ENCODE measurements at places on chromosomes 4 and X.

DNA sequence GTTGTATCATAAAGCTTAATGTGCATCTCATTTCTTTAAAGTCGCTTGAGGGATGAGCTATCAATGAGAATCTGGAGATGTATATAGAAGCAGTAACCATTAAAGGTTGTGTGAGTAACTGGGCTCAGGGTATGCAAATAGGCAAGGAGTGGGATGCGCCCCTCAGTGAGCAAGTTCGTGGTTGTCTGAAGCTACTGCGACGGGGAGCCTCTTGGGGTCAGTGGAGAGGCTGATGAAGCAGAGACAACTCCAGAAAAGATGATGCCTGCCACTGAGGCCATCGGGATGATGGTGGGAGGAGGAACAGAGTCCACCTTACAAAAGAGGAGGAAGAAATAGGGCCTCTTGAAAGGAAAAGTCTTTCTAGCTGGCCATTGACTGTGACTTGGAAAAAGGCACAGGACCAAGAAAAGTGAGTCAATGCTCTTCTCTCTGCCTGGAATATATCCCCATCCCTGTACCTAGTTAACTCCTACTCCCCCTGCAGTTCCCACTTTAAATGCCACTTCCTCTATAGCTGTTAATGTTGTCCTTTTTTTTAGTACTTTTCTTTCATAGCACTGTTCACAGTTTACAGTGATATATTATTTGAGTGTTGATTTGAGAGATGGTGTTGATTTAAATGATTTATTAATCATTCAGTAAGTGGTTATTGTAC, 51.4 kb upstream of the LSM6 start:
- no peaks in the 10 kb centered on the region for H3K36me3 ChIP-seq
- peaks cover 12% of the 10 kb centered on the region for H3K4me1 ChIP-seq
- DNase-seq, result peak; percentile 25
- H3K27ac ChIP-seq, result peak overlapping the region; percentile 32
- peaks cover 4% of the 10 kb centered on the region for H3K27me3 ChIP-seq

- H3K4me3 ChIP-seq, result peak overlapping the region; percentile 96
- peak overlapping the region; percentile 93 for H3K27ac ChIP-seq
- peaks cover 12% of the 10 kb centered on the region for H3K27me3 ChIP-seq
- peaks cover 23% of the 10 kb centered on the region for H3K36me3 ChIP-seq
Measured at GRCh38 chr4:108172753-108173598, 4.2 kb upstream of the LEF1 start.

DNA sequence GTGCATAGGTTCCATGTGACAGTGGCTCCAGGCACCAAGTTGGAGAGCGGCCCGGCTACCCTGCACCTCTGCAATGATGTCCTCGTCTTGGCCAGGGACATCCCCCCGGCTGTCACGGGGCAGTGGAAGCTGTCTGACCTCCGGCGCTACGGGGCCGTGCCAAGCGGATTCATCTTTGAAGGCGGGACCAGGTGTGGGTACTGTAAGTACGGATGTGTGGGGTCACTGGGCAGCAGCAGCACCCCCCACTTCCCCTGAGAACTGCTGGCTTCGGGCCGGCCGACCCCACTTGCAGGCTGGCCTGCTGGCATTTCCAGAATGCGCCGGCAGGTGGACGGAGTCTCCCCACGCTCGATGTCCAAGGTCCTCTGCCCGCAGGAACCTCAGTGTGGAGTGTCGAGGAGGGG, 13.2 kb downstream of the DOK7 start:
- no peaks in the 10 kb centered on the region for H3K4me1 ChIP-seq
- H3K36me3 ChIP-seq, result no peaks in the 10 kb centered on the region
- no peak for DNase-seq
- no peak overlapping the region for H3K4me3 ChIP-seq

GRCh38 chrX:3178329-3178728, 137.1 kb downstream of the ARSF start:
- no peak overlapping the region for H3K27ac ChIP-seq
- no peaks in the 10 kb centered on the region for H3K27me3 ChIP-seq
- no peak overlapping the region for H3K4me3 ChIP-seq
- no peaks in the 10 kb centered on the region for H3K36me3 ChIP-seq

- H3K4me1 ChIP-seq, result peaks cover 3% of the 10 kb centered on the region
- H3K36me3 ChIP-seq, result no peaks in the 10 kb centered on the region
- H3K27me3 ChIP-seq, result no peaks in the 10 kb centered on the region
- no peak for DNase-seq
- no peak overlapping the region for H3K4me3 ChIP-seq
Measured at GRCh38 chr4:94160774-94161173, 46.9 kb upstream of the SMARCAD1 start.

DNA sequence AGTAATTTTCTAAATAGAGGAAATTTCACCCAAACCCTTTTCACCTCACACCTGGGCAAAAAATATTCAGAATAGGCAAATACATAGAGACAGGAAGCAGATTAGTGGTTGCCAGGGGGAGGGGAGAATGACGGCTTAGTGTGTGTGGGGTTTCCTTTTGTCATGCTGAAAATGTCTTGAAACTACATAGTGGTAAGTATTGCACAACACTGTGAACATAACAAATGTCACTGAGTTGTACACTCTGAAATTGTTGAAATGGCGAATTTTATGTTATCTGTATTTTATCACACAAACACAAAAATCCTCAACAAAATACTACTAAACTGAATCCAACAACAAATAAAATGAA, 60.7 kb upstream of the PLAC1 start:
- peak overlapping the region; percentile 70 for H3K27ac ChIP-seq
- H3K27me3 ChIP-seq, result no peaks in the 10 kb centered on the region
- no peaks in the 10 kb centered on the region for H3K36me3 ChIP-seq
- H3K4me1 ChIP-seq, result peaks cover 26% of the 10 kb centered on the region
- peak; percentile 23 for DNase-seq

- DNase-seq, result no peak
- H3K4me1 ChIP-seq, result no peaks in the 10 kb centered on the region
- H3K36me3 ChIP-seq, result no peaks in the 10 kb centered on the region
- no peak overlapping the region for H3K27ac ChIP-seq
- no peaks in the 10 kb centered on the region for H3K27me3 ChIP-seq
- no peak overlapping the region for H3K4me3 ChIP-seq
Measured at GRCh38 chr4:79209822-79210635, 115.8 kb downstream of the NAA11 start.

- H3K4me1 ChIP-seq, result peaks cover 68% of the 10 kb centered on the region
- peaks cover 45% of the 10 kb centered on the region for H3K36me3 ChIP-seq
- peak overlapping the region; percentile 88 for H3K27ac ChIP-seq
- DNase-seq, result peak; percentile 65
- H3K4me3 ChIP-seq, result peak overlapping the region; percentile 47
Measured at GRCh38 chr4:108030332-108030731, 40.6 kb downstream of the HADH start.

- no peak for DNase-seq
- H3K27me3 ChIP-seq, result no peaks in the 10 kb centered on the region
- no peaks in the 10 kb centered on the region for H3K4me1 ChIP-seq
- H3K27ac ChIP-seq, result no peak overlapping the region
- no peak overlapping the region for H3K4me3 ChIP-seq
- no peaks in the 10 kb centered on the region for H3K36me3 ChIP-seq
Measured at GRCh38 chr4:68885545-68885944, 66.1 kb downstream of the UGT2A3 start.

DNA sequence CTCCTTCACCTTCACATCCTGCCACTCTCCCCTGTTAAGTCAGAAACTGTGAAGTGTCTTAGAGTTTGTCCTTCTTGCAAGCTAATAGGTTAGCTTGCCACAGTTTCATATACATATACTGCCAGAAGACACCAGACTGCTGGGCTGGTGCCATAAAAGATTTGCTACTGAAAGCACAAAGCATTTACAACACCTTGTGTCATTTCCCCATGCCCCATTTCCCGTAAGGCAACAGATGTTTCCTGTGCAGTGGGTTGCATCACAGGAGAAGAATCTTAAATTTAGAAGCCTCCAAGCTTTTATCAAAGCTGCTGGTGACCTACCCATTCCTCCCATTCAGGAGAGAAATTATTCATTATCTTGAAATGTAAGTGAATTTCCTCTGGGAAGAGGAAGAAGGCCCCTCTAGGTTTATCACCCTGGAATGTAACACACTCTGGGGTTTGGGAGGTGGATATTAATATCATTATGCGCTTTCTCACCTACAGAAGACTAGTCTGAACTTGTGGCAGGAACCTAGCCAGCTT, 34.5 kb upstream of the RAB33B start:
- DNase-seq, result no peak
- no peak overlapping the region for H3K4me3 ChIP-seq
- peaks cover 26% of the 10 kb centered on the region for H3K36me3 ChIP-seq
- H3K27me3 ChIP-seq, result no peaks in the 10 kb centered on the region
- peaks cover 11% of the 10 kb centered on the region for H3K4me1 ChIP-seq
- no peak overlapping the region for H3K27ac ChIP-seq

DNA sequence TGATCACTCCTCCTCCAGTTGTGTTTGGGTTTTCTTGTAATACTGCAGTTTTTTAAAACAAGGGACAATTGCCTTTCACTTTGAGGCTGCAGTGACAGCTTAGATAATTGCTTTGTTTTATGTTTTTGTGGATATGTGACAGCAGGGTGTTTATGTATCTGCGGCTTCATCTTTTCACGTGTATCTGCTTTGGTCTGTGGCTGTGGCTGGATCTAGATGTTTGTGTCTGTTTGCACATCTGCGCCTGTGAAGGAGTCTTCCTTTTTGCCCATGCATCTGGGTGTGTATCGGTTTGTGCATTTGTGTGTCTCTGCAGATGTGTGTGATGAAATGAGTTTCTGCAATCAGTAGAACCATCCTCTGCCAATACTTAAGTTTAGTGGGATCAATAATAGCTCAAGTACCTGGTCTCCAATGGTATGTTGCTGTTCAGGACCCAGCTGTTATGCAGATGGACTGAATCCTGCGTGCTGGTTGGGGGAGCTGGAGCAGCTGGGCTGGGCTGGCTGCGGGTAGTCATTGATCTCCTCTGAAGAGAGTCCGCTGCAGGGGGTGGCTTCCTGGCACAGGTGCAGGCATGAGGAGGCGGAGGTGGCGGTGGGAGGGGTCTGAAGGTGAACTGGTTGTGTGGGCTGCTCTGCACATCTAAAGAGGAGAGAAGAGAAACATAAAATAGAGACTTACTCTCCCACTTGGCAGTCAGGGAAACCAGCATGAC, 390.3 kb downstream of the SH2D1A start:
- peaks cover 17% of the 10 kb centered on the region for H3K4me1 ChIP-seq
- H3K4me3 ChIP-seq, result peak overlapping the region; percentile 54
- H3K27ac ChIP-seq, result no peak overlapping the region
- peak; percentile 8 for DNase-seq
- H3K27me3 ChIP-seq, result no peaks in the 10 kb centered on the region

All from activated naive CD8-positive, alpha-beta T cell treated with anti-CD3 and anti-CD28 coated beads, Interleukin-2, amount 50 U/mL, for 24 hours (primary cell).